Progenitor cell of endocrine pancreas (in vitro differentiated cells): ENCODE measurements at places on chromosomes 2 and 18. TPM values are rescaled to one million over a fixed set of nuclear protein-coding genes. Genes with fewer than 3 reads are reported as not detected.
A peak's percentile ranks its signal among the peaks of the same experiment; 100 is the strongest.

- H3K36me3 ChIP-seq = no peaks in the 10 kb centered on the region
- no peak for DNase-seq
- H3K27ac ChIP-seq = no peak overlapping the region
These were observed 1.8 kb downstream of the GNLY start for GRCh38 chr2:85695691-85696668.

DNA sequence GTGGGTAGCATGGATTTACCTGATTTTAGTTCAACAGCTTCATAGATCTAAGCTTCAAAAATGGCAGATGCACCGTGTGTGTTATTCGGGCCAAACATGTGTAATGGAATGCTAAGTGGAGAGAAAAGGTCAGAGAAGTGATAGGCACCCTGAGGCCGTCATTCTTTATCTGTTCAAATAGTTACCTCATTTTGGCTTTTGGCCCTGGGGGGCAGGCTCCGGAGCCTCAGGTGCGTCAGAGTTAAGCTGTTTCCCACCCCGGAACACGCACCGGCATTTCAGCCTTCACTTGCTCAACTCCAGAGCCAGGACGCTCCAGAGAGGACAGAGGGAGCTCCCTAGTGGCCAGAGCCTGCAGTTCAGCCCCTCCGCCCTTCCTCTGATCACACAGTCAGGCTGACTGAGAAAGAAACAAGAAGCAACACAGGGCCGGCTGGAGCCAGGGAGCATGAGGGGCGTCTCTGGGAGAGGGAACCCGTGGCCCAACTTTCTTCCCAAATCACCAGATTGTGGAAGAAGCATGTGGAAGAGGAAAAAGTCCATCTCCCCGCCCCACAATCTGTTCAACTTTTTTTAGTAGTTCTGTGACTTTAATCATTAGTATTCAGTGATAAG lies 135.2 kb upstream of the EPC2 start:
- no peaks in the 10 kb centered on the region for H3K27me3 ChIP-seq
- H3K4me1 ChIP-seq = peaks cover 10% of the 10 kb centered on the region
- peaks cover 2% of the 10 kb centered on the region for H3K36me3 ChIP-seq
- H3K4me3 ChIP-seq = peak overlapping the region; percentile 62

DNA sequence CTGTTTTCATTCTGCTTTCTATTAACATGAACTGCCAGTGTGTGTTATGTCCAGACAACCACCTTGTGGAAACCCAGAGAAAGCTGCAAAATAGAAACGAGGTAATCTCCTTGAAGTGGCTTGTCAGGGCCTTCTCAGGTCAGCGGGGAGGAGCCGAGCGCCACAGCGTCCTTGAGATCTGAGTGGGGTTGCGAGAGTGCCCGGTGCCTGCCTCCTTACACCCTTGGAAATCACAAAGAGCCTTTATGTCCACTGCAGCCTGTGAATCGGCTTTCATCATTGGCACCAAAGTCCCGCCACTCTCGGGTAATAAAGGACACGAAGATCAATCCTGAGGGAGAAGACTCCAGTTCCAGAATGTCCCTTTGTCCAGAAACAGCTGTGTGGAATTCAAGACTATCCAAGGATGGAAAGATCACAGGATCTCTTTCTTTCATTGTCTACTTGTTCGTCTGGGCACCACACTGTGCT lies 135.2 kb downstream of the HRH4 start:
- H3K4me1 ChIP-seq = no peaks in the 10 kb centered on the region
- no peak overlapping the region for H3K27ac ChIP-seq
- DNase-seq = no peak
- peaks cover 10% of the 10 kb centered on the region for H3K27me3 ChIP-seq
- H3K36me3 ChIP-seq = no peaks in the 10 kb centered on the region

DNA sequence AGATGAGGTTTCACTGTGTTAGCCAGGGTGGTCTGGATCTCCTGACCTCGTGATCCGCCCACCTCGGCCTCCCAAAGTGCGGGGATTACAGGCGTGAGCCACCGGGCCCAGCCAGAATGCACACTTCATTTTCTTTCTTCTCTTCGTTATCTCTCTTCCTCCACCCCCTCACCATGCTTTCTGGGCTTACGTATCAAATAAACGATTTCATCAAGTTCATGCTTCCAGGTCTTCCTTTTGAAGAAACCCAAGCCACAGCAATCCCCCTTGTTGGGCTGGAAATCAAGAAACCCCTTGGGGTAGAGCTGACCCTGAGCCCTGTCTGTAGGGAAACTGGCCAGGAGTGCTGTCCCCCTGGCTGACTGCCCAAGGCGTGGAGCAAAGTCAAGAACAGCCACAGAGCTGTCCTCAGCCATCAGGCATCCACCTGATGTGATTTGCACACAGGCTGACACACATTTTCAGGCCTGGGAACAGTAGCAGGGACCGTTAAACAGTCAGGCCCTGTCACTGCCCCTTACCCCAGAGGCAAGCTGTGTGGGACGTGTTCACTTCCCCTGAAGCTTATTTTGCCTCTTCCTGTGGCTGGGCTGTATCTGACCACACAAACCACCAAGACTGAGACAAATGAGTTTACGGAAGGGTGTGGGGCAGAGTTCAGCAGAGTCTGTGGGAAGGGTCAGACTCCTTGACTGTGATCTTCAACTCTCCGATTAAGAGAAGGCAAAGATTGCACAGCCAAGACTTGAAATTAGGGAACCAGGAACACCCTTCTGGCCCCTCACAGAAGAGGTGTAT lies 15.1 kb upstream of the NMUR1 start:
- peaks cover 2% of the 10 kb centered on the region for H3K27me3 ChIP-seq
- no peak for DNase-seq
- H3K27ac ChIP-seq = peak overlapping the region; percentile 88
- H3K4me1 ChIP-seq = peaks cover 10% of the 10 kb centered on the region

DNA sequence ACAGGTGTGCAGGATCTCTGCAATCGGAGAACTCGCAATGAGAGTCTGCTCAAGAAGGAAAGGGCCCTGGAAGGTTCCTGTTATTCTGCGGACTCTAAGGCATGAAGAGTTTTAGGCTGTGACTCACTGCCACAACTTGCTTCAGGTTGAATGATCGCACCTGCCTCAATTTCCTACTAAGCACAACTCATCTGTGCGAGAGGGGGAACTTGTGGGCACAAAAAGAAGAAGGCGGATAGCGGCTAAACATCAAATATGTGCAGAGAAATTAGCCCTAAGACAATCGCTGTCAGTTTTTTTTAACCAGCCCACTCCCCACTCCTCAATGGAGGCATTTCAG lies 14.0 kb upstream of the CREG2 start:
- no peaks in the 10 kb centered on the region for H3K36me3 ChIP-seq
- H3K27ac ChIP-seq = no peak overlapping the region
- DNase-seq = no peak

GRCh38 chr18:23835506-23835905 lies 146.3 kb downstream of the LAMA3 start:
- no peaks in the 10 kb centered on the region for H3K4me1 ChIP-seq
- H3K4me3 ChIP-seq = no peak overlapping the region
- DNase-seq = no peak
- H3K36me3 ChIP-seq = no peaks in the 10 kb centered on the region
- no peaks in the 10 kb centered on the region for H3K27me3 ChIP-seq

CNTNAP5 gene
- 5.3 and 8.9 TPM in 2 replicates for total RNA-seq

DNA sequence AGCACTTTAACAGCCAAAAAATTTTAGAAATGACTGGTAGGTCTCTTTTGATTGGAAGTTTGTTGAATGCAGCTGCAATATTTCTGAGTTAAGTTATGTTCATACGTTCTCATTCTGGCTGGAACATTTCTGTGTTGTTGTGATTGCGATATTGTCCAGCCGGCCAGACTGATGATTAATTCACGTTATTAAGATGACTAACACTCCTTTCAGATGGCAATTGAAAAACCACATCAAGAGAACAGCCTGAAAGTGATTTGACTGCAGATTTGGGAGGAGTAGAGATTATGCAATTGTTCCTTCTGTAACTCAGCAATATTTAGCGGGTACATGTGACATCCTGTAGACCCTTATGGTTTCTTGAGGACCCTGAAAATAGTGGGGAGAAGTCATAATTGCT lies 133.7 kb downstream of the FBXO15 start:
- H3K27ac ChIP-seq = no peak overlapping the region
- H3K36me3 ChIP-seq = no peaks in the 10 kb centered on the region
- no peak for DNase-seq
- no peak overlapping the region for H3K4me3 ChIP-seq

ANKRD23 gene
- total RNA-seq = 6.1 and 8.3 TPM in 2 replicates

MAPK4 gene
- total RNA-seq = 14.8 and 16.3 TPM in 2 replicates

DNA sequence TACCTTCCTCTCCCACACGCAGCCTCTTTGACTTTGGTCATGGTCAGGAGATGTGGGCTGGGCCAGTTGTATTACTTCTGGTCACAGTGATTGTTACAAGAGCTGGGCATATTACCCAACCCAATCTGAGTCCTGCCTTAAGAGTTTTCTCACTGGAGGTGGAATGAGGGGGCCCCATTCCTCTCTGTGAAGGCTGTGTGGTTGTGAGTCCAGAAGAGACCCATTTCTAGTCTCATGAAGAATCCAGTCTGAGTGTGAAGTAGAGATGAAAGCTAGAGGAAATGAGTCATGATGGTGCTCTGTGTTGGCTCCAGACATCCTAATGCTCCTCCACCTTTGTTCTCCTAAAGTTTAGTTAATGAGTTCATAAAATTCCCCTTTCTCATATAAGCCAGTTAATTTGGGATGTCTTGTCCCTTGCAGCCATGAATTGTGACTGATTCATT lies 50.8 kb upstream of the RASGRP3 start:
- no peaks in the 10 kb centered on the region for H3K36me3 ChIP-seq
- H3K4me1 ChIP-seq = no peaks in the 10 kb centered on the region
- H3K27ac ChIP-seq = no peak overlapping the region
- H3K27me3 ChIP-seq = no peaks in the 10 kb centered on the region
- no peak overlapping the region for H3K4me3 ChIP-seq

SERPINB7 gene
- total RNA-seq = not detected in 2 replicates

GRCh38 chr2:26818972-26819371 lies 29.0 kb upstream of the DPYSL5 start:
- no peaks in the 10 kb centered on the region for H3K4me1 ChIP-seq
- H3K36me3 ChIP-seq = no peaks in the 10 kb centered on the region
- no peak overlapping the region for H3K4me3 ChIP-seq
- no peak overlapping the region for H3K27ac ChIP-seq
- H3K27me3 ChIP-seq = peaks cover 19% of the 10 kb centered on the region

DNA sequence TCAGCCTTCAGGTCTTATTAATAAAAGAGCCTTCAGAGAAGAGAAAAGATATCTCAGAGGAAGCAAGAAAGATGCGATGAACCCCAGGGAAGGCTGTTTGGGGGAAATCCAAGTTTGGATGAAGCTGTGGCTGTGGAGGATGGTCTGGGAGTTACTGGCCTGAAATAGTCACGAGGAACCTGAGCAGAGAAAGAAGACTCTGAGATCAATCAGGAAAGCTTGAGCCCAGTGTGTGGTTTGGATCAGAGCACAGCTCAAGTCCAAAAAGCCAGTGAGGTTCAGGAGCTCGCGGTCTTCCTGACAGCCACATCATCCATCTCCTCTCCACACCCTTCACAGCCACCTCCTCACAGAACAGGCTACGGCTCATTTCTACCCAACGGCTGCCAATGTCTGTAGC lies 87.4 kb upstream of the SERPINE2 start:
- no peak overlapping the region for H3K4me3 ChIP-seq
- DNase-seq = no peak
- no peaks in the 10 kb centered on the region for H3K36me3 ChIP-seq
- no peaks in the 10 kb centered on the region for H3K27me3 ChIP-seq

DNA sequence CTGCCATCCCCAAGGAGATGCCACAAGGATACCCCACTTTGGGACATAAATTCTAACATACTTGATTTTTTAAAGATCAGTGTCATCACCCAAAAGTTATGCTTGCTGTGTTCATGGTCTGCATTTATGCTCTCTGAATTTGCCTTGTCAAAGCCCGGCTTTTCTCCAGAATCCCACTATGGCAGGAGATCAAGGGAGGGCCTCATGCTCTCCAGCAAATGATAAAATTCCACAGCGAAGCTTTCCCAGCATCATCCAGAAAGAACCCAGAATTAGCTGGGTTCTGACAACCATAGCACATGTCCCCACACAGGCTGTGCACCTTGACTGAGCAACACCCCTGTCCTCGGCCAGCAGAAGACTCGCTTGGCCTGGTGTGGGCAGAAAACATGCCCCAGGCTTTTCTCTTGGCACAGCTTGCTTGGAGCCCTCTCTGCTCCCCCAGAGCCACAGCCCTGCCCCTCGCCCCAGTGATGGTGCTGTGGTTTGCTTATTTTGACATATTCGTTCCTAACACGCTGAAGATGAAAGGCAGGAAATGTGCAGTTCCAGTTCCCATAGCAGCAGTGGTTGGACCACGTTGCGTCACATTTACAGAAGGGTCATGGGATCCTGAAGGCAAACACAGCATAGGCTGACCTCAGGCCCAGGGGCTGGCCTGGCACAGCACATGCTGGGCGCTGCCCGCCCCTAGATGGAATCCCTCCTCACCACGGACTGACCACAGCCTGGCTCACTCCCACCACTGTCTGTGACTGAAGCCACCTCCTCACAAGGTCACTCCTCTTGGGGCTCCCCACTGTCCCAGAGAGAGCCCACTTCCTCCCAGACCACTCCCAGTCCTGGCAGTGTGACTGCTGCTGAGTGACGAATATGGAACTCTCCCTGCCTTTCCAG lies 14.1 kb upstream of the CHRNA1 start:
- no peaks in the 10 kb centered on the region for H3K4me1 ChIP-seq
- no peak for DNase-seq
- H3K4me3 ChIP-seq = no peak overlapping the region
- H3K27ac ChIP-seq = no peak overlapping the region
- peaks cover 23% of the 10 kb centered on the region for H3K27me3 ChIP-seq

DNA sequence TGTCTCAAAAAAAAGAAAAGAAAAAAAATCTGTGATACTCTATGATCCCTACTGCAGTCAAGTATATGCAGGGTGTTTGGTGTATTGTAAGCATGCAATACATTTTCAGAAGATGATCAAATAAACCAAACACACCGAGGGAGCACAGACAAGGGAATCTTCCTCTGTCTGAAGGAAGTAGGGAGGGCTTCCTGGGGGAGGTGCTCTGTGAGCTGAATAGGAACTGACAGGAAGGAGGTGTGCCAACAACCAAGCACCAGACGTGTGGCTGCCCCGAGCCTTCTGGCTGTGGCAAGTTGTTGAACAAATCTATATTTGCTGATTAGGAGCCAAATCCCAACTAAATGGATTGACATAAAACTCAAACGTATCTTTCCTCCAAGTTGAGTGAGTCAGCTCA lies 14.6 kb downstream of the THNSL2 start:
- DNase-seq = no peak
- peaks cover 3% of the 10 kb centered on the region for H3K36me3 ChIP-seq
- H3K27ac ChIP-seq = no peak overlapping the region
- H3K27me3 ChIP-seq = peaks cover 3% of the 10 kb centered on the region
- no peaks in the 10 kb centered on the region for H3K4me1 ChIP-seq

DNA sequence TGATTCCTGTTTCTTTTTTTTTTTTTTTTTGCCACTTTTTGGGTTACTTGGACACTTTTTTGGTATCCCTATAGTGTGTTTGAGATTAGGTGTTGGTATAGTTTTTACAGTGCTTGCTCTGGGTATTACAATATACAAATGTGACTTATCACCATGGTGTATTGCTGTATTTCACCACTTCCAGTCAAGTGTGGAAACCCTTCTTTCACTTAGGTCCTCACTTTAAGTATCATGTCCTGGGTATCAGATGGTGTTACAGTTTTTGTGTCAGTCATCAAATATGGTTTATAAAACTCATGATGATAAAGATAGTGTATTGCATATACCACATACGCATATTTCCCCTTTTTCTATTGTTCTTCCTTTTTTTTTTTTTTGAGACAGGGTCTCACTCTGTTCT lies 1.8 kb downstream of the ATP9B start:
- peak overlapping the region; percentile 88 for H3K4me3 ChIP-seq
- DNase-seq = no peak
- H3K36me3 ChIP-seq = peaks cover 32% of the 10 kb centered on the region
- H3K27ac ChIP-seq = no peak overlapping the region

CNDP1 gene
- total RNA-seq = 0.29 and 0.38 TPM in 2 replicates
